ENCODE measurements at places on chromosomes 12 and 14.

- DNase-seq = no peak
Measured at GRCh38 chr12:67331123-67331522, 62.0 kb downstream of the CAND1 start.

- no peak for DNase-seq
Measured at GRCh38 chr12:124851342-124851741, 12.3 kb downstream of the SCARB1 start.

- DNase-seq = no peak
Measured at GRCh38 chr12:70121562-70121961, 121.7 kb upstream of the CNOT2 start.

GRCh38 chr12:121996050-121996944 is 25.4 kb upstream of the BCL7A start:
- no peak for DNase-seq

DNA sequence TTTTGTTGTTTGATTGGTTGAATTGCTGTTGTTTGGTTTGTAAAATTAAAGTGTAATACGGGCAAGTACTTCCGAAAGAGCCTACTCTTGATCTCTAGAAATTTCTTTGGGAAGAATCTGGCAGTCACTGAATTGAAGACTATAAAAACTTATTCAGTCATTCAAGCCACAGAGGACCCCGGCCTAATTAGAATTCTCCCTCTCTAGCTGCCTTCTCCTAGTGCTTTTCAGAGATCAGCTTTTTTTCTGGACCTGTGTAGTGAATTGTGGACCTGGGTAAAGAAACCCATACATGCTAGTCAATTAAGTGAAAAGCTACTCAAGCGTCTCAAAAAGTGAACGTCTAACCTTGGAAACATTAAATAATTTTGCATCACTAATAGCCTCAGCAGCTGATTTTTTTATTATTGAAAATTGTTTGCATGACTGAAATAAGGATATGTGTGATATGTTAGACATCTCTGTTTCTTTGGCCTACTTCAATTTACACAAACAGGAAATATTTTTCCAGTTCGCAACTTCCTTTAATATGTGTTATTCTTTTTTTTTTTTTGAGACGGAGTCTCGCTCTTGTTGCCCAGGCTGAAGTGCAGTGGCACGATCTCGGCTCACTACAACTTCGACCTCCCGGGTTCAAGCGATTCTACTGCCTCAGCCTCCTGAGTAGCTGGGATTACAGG is 27.2 kb downstream of the EFCAB11 start:
- DNase-seq = no peak

DNA sequence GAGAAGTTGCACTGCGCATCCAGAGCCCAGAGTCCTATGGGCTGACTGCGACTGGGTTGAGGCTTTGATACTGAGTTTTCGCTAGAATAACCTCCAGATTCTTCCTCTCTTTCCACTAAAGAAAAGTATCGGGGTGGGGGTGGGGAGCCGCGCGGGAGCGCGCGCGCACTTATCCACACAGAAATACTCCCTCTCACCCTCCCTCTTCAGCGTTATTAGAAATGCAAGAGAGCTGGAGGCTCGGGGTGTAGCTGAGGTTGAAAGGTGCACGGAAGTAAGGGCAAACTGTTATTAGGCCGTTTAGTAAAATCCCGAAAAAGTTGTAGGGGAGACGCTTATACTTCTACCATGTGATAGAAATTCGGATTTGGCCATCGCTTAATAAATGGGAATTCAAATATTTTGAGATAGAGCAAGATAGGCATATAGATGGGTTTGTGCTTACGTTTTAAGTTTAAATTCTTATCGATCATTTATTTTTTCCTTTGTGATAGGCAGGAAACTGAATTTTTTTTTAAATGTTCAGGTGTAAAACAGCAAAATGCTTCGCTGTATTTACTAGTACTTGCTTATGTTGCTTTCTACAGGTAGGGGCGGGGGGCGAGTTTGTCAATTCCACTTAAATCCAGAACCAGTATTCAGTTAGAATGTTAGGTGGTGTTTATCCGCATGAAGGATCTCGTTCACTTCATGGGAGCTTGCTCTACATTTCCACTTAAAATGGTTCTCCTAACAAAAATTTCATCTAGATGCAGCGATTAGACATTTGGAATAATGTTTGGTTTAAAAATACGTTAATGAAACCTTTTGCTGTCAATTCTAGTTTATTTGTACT is 1.1 kb downstream of the ARHGAP5 start:
- DNase-seq = no peak

DNA sequence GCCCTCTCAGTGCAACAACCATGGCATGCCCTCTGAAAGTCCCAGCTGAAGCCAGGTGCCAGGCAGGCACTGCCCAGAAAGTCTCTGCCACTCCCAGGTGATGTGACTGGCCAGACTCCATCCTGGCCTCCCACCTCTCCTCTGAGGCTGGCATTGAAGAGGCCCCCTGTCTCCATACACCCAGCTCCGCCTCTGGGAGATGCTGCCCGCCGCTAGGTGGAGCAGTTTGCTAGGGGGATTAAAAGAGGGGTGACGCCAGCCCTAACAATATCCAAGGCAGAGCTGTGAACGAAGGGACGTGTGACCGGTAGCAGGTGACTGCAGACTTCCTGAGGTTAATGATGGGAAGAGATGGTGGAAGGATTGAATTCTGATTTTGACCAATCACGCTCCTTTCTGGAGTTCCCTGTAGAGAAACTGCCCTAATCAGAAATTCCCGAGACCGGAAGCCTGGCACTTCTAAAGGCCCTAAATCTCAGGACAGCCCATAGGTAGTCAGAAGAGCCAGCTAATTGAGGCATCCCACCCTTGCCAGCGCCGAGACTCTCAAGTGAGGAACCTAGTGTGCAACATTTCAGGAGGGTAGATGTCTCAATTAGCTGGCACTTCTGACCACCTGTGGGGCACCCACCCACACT is 8.3 kb upstream of the PLEK2 start:
- no peak for DNase-seq

DNA sequence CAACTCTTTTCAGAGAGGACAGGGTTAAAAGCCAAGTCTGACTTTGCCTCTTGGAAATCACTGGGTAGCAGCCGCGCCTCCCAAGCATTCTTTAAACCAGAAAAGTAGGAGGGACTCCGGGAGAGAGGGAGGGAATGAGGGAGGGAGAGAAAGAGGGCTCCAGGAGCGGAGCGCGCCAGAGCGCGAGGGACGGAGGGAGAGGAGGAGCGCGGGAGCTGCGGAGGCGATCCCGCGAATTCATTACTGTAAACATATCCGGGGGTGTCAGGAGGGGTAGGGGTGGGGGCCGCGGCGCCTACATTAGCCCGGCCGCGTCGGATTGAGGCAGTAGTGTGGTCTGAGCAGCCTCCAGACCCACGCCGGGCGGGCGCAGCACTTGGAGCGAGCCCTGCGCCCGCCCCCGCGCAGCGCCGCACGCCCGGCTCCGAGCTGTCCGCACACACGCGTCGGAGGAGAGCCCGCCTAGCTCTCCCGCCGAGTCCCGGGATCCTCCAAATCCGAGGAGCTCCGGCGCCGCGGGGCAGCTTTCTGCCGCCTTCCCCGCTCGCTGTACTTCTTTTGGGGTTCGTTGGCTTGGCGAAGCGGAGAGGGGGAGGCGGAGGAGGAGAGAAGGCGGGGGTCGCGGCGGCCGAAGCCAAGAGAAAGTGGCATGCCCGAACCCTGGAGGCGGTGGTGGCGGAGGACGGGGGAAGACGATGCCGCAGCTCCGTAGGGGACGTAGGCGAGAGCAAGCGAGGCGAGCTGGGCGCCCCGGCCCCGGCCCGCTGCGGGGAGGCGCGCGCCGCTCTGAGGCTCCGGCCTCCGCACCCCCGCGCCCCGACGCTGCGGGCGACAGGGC is 3.3 kb downstream of the FLRT2 start:
- no peak for DNase-seq

GRCh38 chr12:44143175-44143574 is 307.3 kb downstream of the TMEM117 start:
- DNase-seq = no peak

Data from stimulated activated CD8-positive, alpha-beta memory T cell treated with anti-CD3 and anti-CD28 coated beads, Interleukin-4, amount 100 ng/mL, for 1 hour (primary cell).